COLO829 (cell line): ENCODE measurements at places on chromosomes 4 and X.

DNA sequence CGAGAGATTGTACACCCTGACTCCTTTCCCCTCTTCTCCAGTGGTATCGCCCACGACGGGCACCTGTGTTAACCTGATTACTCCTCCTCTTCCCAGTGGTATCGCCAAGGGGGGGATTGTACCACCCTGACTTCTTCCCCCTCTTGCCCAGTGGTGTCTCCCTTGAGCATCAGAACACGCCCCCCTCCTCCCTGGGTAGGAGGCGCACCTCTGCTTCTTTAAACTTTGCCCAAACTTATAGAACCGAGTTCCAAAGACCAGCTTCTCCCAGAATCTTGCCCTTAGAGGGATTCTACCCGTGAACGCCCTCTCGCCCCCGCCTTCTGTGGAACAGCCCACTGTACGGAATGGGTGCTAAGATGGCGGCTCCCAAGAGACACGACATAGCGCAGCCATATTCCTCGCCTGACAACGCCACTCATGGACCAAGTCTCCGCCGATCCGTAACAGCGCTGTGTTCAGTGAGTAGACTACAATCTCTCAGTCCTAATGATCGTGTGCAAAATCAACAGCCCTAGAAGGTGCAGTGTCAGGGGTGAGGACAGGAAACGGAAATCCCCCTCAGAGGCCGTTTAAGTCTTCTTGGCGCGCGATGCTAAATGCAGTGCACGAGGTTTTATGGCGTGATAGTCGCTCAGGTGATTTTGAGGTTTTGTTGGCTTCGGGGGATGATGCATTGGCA lies 4.2 kb upstream of the ZNF157 start:
- peak; percentile 48 for DNase-seq

DNA sequence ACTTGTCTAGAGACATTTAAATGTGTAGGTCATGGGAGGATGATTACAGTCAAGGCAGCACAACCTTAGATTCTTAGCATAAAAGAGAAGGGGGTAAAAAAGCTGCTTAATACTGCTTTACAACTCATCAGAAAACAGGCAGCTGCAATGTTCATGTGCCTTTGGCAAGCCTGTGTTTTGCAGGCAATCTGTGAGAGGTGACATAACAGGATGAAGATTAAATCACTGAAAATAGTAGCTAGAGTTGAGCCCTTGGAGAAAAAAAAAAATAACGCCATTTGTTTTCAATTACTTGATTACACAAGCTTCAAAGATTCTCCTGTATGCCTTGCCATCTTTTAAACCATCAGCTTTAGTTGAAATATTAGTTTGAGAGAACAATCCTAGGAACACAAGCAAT lies 847.6 kb upstream of the LCORL start:
- DNase-seq, result no peak

DNA sequence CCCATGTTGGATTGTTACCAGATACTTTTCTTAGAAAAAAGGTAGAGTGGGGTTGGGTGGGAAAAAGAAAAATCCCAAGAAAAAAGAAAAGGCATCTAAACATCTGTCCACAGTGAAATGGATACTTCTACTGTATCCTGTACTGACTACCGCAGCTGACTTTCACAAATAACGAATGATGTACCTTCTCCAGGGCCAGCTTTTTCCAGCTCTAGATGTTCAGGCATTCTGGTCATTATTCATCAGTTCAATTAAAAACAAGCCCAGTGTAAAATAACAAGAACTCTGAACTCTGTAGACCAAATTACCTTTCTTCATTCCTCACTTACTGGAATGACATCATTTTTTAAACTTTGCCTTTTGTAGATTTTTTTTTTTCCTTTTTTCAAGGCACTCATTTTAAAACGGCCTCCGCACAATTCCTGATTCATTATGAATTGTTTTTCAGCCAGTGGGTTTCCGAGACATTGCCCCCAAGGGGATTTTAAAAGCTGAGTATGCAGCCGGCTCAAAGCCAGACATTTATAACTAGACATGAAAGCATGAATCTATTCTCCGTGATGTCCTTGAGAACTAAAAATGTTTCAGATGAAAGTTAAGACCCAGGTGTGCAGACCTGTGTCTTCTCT lies 113.5 kb downstream of the PRKX start:
- DNase-seq, result peak; percentile 38

DNA sequence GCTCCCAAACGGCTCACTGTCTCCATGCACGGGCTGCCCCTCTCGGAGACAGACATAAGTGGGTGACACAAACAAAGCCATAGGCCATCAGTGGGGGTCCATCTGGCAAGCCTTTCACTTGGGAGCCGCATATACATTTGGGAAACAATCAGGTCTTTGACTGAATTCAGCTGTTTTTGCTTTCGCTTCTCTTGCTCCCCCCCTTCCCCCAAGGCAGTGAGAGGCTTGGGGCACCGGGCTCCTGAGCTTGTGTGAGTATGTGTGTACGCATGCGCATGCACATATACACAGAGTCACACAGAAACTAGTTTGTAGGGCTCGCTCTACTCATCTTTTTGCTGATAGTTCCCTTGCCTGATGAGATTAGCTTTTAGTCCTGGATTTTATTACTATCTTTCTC lies 284.4 kb downstream of the AFF2 start:
- no peak for DNase-seq

DNA sequence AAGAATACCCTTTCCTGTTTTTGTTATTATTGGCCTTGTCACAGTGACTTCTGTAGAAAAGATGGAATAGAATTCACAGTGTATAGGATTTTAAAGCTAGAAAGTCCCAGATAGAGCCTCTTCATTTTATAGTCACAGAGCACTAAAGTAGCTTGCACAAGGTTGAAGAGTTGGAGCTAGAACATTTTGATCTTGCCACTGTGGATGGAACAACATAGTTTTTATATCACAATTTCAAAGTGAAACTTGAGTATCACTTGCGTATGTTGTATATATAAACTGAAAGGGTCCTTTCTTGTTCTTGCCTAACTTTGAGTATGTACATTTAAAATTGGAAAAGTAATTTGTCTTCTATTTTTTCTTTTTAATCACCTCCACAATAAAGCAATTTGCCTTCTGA lies 2.7 kb downstream of the USO1 start:
- no peak for DNase-seq

- DNase-seq, result no peak
These were observed 55.7 kb upstream of the SLC7A11 start for GRCh38 chr4:138297743-138298405.

DNA sequence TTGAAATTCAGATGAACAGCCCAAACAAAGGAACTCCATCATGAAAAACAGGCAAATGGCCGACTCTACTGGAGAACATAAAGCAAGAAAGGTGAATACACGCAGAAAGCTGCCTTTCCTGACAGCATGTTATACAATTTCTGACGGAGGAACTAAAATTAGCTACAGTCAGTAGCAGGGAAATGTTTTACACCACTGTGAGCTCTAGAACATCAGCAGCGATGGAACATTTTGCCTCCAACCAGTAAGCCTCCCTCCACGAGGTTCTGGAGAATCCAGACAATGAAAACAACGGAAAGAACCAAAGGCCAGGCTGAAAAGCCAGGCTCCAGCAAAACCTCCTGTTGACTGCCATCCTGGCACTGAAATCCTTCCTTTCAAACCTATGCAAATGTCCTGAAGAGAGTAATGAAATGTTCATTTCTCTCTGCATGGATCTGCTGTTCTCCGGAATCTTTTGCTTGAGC lies 78.9 kb downstream of the IRF2 start:
- no peak for DNase-seq

DNA sequence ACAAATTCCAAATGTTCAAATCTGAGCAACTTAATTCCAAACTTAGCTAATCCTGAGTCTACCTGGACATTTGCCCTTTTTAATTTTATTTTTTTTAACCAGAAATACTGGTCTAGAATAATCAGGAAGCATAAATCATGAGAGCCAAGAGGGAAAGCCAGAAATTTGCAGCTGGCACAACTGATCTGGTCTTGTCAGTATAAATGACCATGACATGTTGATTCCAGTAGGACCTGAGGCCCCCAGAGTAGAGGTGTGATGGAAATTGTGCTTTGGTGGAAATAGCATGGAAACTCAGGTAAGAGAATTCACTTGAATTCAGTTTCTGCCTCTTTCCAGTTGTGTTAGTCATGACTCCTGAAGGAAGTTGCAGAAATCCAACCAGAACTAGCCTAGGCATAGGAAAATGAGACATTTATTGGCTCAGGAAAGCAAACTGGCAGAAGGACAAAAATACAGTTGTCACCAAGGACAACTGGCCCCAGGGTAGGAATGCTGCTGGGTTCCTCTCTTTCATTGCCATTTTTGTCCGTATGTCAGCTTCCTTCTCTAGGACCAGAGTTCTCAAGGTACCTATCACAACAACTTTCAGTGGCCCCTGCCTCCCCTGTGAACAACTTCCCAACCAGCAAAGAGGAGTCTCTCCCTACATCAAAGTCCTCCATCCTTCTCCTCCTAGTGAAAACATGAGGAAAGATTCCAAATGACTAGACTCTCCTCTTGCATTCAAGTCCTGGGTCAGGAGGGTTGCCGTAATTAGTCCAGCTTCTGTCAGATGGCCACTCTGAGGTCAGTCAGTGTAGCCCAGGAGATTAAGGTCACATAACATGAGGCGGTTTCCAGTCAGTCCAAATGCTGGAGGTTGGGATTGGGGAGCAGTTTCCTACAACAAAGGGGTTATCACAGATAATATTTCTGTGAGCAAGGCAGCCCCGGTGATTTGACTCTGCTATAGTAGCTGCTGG lies 29.3 kb upstream of the MYOZ2 start:
- DNase-seq, result no peak

GRCh38 chrX:80430826-80431504 lies 10.7 kb downstream of the TENT5D start:
- no peak for DNase-seq

GRCh38 chr4:162401021-162401420 lies 237.2 kb upstream of the FSTL5 start:
- no peak for DNase-seq

GRCh38 chr4:11081006-11081405 lies 347.7 kb downstream of the HS3ST1 start:
- no peak for DNase-seq

DNA sequence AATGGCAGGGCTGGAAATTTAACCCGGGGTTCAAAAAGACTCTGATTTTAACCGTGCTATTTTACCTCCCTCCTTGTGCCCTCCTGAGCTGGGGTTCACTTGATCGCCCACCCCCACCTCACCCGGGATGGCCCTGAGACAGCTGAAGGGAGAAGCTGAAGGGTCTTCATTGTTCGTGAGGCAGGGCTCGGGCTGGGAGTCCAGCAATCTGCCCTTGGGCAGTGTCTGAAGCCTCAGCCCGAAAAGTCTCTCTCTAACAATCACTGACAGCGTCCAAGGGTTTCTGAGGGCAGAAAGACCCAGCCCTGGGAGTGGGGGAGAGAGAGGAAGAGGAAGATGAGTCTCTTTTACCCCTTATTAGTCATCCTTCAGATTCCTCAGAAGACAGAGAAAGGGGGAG lies 39.4 kb upstream of the PHOX2B start:
- no peak for DNase-seq

- peak; percentile 88 for DNase-seq
These were observed 123.4 kb upstream of the GUCY1A1 start for GRCh38 chr4:155543126-155543765.

- DNase-seq, result no peak
These were observed 156.9 kb downstream of the AFAP1 start for GRCh38 chr4:7782783-7783182.

GRCh38 chr4:16573739-16574138 lies 324.7 kb downstream of the LDB2 start:
- no peak for DNase-seq

- DNase-seq, result no peak
These were observed 13.8 kb downstream of the DGKQ start for GRCh38 chr4:959338-960139.

- DNase-seq, result no peak
These were observed 40.1 kb downstream of the WWC2 start for GRCh38 chr4:183139058-183139750.

DNA sequence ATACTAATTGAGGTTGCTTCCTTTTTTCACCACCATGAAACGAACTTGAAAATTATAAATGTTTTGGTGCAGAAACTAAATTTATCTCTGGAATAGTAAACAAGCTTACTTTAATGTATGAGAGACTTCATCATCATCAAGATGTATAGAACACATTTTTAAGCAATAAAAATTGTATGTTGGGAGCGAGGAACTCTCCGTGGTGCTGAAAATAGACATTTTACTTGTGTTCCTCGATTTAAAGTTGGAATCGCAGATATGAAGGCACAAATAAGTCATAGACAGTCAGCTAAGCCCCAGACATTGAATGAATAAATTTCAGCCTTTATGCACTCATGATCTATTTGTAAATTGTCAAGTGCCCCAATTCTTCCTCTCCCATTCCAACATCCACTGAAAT lies 310.7 kb downstream of the STK32B start:
- no peak for DNase-seq

DNA sequence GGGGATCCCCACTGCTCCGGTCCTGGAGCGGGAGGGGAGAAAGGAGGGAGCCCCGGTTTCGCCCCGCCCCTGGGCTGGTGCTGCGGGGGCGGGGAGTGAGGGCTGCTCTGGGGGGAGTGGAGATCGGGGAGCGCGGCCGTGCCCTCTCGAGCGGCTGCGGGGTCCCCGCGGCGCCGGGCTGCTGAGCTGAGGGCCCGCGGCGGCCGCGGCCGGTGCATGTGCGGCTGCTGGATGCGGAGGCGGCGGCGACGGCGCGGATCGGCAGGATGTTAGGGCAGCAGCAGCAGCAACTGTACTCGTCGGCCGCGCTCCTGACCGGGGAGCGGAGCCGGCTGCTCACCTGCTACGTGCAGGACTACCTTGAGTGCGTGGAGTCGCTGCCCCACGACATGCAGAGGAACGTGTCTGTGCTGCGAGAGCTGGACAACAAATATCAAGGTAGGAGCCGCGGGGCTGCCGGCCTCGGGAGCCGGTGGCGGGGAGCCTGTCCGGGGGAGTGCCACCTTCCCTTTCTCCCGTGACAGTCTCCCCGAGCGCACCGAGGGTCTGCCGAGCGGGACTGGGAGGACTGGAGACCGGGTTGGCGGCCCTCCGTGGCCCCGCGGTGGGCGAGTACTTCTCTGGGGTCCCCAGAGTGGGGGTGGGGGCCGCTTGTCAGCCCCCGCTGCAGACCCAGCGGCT lies at the start of gene ING2:
Gene ING2, plus strand, starts transcription at position 129 of the 681 bp plus-strand sequence. Its CDS starts 138 bp downstream, at position 267.
- peak; percentile 57 for DNase-seq

DNA sequence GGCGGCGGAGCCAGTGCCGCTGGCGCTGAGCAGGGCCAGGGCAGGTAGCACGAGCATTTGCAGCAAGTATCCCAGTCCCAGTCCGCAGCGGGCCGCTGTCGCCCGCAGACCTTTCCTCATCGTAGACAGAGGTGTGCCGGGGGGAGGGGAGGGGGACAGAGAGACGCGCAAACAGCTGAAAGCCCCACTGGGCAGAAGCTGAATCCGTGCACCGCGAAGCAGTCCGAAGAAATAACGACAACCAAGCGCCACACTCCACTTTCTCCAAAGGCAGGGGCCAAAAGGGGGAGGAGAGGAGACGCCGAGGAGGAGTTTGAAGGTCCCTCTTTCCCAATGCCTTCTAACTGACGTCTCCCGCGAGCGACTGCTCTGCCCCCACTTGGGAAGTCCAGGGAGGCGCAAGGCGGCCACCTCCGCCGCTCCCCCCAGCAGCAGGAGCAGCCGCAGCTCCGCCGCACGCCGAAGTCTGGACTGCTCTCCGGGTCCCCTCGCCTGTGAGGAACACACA lies at the start of gene UNC5C:
Gene UNC5C, minus strand, starts transcription at position 236 of the 508 bp plus-strand sequence.
- DNase-seq, result no peak
